Activated CD4-positive, CD25-positive, alpha-beta regulatory T cell (primary cell): ENCODE measurements at places on chromosomes 16 and 17.

GRCh38 chr16:87321336-87322107 lies 4.3 kb upstream of the C16orf95 start:
- no peak for DNase-seq

- no peak for DNase-seq
Measured at GRCh38 chr16:22372882-22373661, 1.3 kb downstream of the CDR2 start.

DNA sequence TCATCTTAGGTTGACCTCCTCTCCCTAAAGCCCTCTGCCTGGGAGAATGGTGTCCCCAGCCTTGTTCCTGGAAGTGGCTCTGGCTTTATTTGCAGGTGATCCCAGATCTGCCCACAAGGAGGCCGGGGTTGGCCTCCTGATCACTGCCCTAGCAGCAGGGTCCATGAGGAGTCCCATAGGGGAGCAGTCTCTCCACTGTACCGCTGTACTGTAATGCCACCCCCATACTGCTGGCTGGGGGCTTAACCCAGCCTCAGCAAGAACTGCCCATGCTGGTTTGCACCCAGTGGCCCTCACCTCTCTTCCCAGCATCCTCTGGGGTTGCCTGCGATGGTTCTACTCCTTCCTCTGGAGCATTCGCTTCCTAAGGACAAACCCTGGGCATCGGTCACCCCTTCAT lies 39.1 kb downstream of the PSME3IP1 start:
- no peak for DNase-seq

GRCh38 chr16:75064403-75065148 lies 52.0 kb downstream of the LDHD start:
- DNase-seq = no peak

- DNase-seq = no peak
Measured at GRCh38 chr16:30740364-30741251, 7.6 kb upstream of the PHKG2 start.

DNA sequence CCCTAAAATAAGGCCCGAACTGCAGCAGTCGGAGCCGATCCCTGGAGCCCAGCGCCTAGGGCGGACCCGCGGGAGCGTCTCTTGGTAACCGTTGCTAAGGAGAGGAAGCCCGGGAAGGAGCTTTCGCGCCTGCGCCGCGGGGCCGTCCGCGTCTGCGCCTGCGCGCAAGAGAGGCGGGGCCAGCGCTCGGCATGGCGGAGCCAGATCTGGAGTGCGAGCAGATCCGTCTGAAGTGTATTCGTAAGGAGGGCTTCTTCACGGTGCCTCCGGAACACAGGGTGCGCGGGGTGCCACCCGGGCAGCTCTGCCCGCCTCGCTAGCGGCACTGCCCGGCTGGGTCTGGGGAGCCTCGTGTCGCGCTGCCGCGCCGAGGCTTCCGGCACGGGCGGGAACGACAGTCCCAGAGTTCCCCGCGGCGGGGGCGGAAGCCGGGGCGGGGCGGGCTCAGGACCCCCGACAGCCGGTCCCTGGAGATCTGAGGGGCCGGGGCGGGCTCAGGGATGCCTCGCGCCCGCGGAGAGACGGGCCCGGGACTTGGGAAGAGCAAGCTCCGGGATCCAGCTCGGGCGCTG lies at the start of gene CDK10:
CDK10 (plus strand) TSS at position 170 of the 572 bp plus-strand sequence; CDS start at position 192, 22 bp downstream.
- peak; percentile 71 for DNase-seq

- no peak for DNase-seq
Measured at GRCh38 chr17:4520894-4521600, 22.4 kb downstream of the SPNS2 start.

GRCh38 chr16:15682105-15682570 lies 32.1 kb downstream of the NDE1 start:
- DNase-seq = peak; percentile 9

- DNase-seq = no peak
Measured at GRCh38 chr16:62280506-62280905, 244.3 kb upstream of the CDH8 start.

GRCh38 chr16:14302031-14302398 lies 230.9 kb downstream of the MRTFB start:
- DNase-seq = no peak

DNA sequence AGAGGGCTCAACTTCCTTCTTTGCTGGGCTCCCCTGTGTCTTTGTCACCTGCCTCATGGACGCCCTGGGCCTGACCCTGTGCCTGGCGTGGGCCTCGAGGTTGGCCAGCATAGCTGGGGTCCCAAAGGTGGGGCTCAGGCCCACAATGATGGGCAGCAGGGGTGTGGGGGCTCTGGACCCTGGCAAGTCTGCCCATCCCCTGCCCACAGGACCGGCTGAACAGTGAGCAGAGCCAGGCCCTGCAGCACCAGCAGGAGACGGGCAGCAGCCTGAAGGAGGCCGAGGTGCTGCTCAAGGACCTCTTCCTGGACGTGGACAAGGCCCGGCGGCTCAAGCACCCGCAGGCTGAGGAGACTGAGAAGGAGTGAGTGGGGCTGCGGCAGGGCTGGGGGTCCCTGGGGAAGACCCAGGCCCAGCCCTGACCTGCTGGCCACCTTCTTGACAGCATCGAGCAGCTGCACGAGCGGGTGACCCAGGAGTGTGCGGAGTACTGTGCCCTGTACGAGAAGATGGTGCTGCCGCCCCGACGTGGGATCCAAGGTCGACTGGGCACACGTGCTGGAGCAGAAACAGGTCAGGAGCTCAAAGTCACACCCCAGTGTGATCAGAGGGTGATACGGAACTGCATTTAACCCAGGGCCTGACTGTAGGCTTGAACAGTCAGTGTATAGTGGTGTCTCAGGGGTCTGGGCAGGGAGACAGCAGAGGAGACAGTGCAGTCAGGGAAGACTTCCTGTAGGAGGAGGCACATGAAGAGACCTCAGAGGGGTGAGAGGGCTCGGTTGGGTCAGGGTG lies 3.8 kb downstream of the EVPLL start:
- DNase-seq = no peak

GRCh38 chr17:2309338-2310154 lies 5.8 kb downstream of the SRR start:
- no peak for DNase-seq

DNA sequence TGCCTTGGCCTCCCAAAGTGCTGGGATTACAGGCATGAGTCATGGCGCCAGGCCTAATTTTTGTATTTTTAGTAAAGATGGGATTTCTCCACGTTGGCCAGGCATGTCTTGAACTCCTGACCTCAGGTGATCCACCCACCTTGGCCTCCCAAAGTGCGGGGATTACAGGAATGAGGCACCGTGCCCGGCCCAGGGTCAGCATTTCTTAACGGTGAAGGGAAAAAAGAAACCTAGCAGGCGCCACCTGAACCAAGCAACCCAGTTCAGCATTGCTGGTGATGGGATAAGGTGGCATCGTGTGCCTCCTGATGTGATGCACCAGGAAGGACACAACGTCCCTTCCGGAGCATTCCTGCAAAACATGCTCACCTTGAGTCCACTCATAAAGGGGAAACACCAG lies 2.2 kb upstream of the CLCN7 start:
- no peak for DNase-seq

GRCh38 chr17:58052945-58053715 lies 30.1 kb upstream of the DYNLL2 start:
- no peak for DNase-seq

DNA sequence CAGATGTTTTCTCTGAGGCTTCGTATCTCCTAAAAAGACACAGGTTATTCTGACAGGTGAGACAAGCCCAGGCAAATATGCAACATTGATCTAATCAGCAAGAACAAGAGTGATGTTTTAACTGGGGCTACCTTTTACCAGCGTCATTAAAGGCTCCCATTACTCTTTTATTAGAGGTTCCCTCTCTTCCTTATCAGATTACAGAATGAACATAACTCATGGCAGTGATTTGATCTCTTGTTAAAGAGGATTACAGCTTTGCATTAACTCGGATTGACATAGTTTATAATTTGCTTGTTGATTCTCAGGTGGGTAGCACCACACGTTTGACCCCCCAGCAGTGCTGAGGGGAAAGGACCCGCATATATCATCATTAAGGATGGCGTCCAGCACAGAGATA lies 90.5 kb downstream of the AATF start:
- DNase-seq = no peak

GRCh38 chr17:73991260-73991659 lies 212.2 kb upstream of the RPL38 start:
- DNase-seq = no peak

DNA sequence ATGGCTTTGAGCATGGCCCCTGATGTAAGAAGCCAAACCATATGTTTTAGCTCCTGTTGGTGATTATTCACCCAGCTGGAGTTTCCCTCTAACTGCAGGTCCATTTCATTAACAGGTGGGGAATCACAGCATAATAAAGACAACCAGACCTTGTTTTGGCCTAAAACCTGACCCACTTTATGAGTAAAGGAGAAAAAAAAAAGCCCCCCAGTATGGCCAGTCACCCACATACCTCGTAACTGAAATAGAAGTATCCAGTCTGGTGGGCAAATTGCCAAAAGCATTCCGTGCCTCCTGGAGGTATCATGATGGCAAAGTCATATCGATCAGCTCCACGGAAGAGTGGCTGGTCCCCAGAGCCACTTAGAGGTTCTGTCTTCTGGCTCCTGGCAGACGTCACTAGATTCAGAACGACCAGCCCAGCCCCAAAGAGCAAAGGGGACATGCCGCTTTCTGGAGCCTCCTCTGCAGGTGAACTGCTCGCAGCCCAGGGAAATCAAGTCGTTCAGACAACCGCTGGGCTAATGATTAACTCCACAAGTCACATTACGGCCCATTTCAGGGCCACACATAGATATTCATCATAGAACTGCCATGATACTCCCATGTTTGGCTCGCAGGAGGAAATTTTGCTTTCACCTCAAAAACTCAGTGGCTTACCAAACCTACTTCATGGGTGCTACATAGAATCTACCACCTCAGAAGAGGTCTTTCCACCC lies at the start of gene TMED6:
TMED6 (minus strand) TSS at position 478 of the 719 bp plus-strand sequence; CDS start at position 445, 33 bp downstream.
- no peak for DNase-seq

DNA sequence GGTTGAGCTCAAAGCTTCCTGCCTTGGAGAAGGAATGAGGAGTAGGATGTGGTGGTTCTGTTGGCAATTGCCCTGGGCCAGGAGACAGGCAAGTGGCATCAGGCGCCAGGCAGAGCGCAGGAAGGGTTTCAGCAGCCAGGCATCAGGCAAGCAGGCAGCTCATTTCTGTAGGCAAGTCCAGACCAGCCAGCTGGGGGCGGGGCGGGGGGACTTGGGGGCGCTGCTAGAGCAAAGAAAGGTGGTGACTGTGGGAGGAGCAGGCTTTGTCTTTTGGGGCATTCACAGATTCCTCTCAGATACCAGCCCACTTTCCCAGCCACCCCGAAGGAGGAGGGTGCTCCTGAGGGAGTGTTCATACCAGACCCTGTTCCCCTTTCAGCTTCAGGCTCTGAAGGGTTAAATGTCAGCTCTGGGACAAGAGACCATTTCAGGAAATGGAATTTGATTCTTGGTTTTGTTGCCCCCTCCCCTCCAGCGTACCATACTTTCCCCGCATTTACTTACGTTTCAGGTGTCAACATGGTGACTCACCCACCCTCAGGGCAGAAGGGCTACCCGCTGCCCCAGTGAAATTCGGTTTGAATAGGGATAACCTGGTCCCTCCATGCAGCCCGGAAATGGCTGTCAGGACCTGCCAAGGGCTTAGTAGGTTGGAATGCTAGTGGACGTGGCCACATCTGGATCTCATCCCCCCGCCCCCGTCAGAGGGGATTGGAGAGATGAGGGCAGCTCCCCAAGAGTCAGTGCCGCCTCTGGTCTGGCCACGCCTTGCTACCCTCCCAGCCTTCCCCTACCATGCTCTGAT lies 13.2 kb downstream of the NGFR start:
- no peak for DNase-seq

DNA sequence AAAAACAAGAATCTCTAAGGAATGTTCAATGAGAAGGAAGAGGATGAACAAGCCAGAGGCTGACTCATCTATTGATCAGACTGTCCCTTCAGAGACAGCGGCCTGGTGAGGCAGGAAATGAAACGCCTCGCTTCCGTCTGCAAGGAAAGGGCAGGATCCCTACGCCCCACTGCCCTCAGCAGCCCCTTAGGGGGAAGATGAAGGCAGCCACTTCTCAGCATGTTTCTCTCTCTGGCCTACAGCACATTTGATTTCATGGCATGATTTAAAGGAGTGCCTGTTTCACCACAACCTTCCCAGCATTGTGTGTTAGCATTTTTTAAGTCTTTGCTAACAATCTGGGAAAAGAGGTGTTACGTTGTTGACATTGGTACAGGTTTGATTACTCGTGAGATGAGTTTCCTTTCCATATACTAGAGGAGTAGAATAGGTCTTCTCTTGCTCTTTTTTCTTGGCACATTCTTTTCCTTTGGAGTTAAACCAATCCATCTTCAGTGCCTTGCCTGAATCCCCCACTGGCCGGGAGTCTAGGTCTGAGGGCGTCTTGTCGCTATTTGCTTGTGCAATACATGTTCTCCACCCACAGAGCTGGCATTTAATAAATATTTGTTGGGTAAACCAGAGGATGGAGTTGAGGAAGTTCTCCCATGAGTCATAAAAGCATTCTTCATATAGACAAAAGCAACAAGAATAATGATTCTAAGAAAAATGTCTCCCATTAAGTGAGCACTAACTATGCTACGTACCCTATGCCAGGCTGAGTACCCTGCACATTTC lies 47.4 kb downstream of the RBFOX3 start:
- DNase-seq = no peak

GRCh38 chr16:79001156-79001967 lies 599.2 kb downstream of the MAF start:
- DNase-seq = no peak

GRCh38 chr16:54991525-54991924 lies 60.9 kb downstream of the IRX5 start:
- no peak for DNase-seq

DNA sequence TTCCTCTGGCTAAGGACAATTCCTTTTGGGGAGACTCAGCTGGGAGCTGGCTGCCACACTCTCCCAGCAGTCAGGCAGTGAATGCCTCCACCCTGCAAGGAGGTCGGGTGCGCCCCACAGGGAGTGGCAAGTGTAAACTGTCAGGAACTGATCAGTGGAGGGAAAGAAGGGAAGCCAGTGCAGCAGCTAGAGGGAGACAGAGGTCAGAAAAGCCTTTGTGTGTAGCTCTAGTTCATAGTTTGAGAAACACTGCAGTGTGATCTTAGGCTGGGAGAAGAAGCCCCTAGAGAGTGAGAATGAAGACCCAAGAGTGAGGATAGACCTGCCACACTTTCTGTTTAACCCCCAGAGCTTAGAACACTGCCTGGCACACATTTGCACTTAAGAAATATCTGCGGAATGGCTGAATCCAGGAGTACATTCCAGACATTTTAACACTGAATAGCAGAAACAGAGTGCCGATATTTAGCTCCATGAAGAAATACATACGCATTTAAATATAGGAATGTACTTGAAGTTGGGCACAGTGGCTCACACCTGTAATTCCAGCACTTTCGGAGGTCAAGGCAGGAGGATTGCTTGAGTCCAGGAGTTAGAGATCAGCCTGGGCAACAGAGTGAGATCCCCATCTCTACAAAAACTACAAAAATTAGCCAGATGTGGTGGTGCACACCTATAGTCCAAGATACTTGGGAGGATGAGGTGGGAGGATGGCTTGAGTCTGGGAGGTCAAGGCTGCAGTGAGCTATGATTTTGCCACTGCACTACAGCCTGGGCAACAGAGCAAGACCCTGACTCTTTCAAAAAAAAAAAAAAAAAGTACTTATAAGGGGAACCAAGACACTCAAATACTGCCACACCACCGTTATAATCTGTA lies 11.1 kb upstream of the SLC5A11 start:
- no peak for DNase-seq

- peak; percentile 28 for DNase-seq
Measured at GRCh38 chr17:83103200-83103942, 24.0 kb downstream of the METRNL start.

GRCh38 chr17:63613663-63614062 lies 8.6 kb upstream of the MAP3K3 start:
- DNase-seq = no peak

- no peak for DNase-seq
Measured at GRCh38 chr16:1283996-1284616, 25.3 kb upstream of the UBE2I start.

GRCh38 chr17:1518410-1518809 lies 2.0 kb upstream of the INPP5K start:
- no peak for DNase-seq
